HepG2 (cell line): ENCODE measurements at places on chromosomes 1 and 21. TPM values are rescaled to one million over a fixed set of nuclear protein-coding genes. Genes with fewer than 3 reads are reported as not detected.
A peak's percentile ranks its signal among the peaks of the same experiment; 100 is the strongest.

DNA sequence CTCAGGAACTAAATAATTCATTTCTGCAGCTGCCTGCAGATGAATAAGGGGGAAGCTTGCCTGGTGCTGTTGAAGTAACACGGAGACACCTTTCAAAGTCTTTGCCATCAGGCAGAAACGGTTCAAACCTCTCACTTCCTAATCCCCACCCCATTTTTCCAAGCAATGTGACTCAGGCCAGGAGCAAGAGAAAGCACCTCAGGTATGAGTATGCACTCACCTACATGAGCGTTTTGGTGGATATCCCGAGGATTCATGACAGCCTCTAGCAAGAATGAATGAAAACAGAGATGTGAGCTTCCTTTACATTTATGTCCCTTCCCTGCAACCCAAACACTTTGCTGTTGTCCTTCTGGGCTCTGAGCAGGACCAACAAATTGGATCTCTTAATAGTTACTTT is 63.4 kb upstream of the LAX1 start:
- no peak for DNase-seq

DNA sequence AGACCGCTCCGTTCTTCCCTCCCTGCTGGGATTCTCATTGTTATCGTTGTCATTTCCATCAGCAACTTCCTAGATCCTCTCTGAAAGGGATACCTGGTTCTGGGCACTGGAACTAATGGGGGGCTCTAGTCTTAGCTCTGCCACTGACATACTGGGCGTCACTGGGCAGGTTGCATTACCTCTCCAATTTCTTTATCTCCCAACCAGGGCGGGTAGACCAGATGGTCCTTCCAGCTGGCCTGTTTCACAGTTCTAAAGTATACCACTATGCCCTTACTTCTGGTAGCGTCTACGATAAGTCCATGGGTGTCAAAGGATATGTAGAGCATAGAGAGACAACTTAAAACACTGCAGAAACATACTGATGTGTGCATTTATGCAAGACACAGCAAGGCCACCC is 1.4 kb downstream of the GPR37L1 start:
- no peak for DNase-seq

DNA sequence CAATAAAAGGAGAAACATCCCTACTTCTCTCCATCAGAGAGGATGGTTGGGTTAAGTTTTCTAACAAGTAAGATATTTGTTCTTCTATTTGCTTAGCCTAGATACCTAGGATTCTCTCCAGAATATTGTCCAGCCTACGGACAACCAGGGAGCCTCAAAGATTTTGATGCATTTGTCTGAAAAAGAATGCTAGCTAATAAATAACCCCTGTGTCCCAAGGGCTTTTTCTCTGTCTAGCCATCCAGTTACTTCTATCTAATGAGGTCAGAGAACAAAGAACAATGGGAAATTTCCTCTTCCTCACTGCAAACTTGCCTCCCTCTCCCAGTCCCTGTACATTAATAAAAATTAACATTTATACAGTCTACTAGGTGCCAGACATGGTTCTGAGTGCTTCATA is 810 bp downstream of the RGS5 start:
- no peak for DNase-seq

- no peak for DNase-seq
These were observed 130.7 kb downstream of the COQ8A start for GRCh38 chr1:227070638-227071285.

GRCh38 chr1:54882519-54882918 is 4.5 kb downstream of the DHCR24 start:
- DNase-seq: peak; percentile 42

DNA sequence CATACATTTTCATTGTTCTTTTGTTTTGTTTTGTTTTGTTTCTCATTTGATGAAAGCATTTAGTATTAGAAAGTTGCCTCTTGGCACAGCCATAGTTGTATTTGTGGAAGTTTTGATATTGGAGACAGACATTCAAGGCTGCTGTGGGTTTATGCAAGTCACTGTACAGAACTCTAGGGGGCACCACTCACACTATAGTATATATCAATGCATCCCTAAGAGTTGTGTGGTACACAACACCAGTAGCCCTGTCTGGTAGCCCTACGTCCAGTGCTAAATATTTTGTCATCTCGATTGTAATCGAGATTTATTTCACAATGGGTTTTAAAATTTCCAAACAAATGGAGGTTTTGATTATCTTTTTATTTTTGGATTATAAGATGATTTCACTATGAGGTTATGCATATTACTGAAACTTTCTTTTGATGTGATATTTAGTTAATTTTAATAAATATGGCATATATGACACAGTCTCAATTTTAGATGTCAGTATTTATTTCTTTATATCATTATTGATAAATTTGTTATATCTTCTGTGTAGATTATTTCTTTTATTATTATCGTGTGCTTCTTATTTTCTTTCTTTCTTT is 112.2 kb downstream of the NR5A2 start:
- DNase-seq: peak; percentile 61

- DNase-seq: no peak
These were observed 33.0 kb downstream of the PRSS38 start for GRCh38 chr1:227848430-227848932.

GRCh38 chr1:230226007-230226800 is 159.2 kb downstream of the GALNT2 start:
- DNase-seq: no peak

DNA sequence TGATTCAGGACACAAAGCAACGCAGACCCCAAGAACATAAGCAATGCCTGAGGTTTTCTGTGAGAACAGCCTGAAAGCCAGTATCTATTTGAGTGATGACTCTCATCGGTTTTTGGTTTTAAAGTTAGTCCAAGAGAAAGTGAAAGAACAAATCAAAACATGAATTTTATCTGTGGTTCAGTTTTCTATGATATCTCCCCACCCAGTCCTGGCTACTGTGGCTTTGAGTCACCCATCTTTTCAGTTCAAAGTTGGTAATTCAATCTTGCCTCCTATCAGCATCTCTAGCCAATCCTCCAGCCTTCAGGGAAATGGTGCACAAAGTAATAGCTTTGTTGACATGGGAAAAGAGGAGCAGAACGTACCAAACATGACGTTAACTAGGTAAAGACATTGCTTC is 40.5 kb upstream of the KRTAP19-8 start:
- no peak for DNase-seq

DNA sequence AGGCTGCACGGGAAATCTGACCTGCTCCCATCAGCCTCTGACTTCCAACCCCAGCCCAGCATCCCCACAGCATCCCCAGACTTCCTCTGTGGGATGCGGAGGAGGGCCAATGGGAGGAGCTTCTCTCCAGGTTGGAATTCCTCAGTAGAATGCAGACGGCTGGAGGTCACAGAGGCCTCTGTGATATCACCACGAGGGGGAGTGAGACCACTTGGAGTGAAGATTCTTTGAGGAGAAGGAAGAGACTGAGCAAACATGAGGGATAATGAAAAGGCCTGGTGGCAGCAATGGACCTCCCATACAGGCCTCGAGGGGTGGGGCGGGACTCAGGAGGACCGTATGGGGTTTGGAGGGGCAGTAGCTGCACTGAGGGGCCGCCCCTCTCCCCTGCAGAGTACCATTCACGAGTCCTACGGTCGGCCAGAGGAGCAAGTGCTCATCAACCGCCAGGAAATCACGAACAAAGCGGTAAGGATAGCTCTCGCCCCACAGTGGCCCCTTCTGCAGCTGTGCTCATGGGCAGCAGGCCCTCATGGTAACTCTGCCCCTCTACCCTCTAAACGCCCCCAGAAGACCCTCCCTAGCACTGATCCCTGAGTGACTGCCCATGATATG is at the start of gene CATSPER4:
TSS of gene CATSPER4 (plus strand) at position 230 of the 615 bp plus-strand sequence. CDS start at position 256, 26 bp downstream.
- DNase-seq: peak; percentile 54

DNA sequence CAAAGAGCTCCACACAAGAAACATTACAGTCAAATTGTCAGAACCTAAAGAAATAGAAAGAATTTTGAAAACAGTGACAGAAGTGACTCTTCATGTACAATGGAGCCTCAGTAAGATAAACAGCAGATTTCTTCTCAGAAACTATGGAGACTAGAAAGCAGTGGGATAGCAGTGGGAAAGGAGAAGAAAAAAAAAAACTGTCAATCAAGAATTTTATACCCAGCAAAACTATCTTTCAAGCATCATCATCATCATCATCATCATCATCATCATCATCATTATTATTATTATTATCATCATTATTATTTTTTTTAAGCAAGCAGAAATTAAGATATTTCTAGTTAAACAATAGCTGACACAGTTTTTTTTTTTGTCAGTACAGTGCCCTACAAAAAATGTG is 24.2 kb downstream of the CEP170 start:
- peak; percentile 15 for DNase-seq

- DNase-seq: no peak
These were observed 26.4 kb upstream of the GOLT1A start for GRCh38 chr1:204240233-204240632.

DNA sequence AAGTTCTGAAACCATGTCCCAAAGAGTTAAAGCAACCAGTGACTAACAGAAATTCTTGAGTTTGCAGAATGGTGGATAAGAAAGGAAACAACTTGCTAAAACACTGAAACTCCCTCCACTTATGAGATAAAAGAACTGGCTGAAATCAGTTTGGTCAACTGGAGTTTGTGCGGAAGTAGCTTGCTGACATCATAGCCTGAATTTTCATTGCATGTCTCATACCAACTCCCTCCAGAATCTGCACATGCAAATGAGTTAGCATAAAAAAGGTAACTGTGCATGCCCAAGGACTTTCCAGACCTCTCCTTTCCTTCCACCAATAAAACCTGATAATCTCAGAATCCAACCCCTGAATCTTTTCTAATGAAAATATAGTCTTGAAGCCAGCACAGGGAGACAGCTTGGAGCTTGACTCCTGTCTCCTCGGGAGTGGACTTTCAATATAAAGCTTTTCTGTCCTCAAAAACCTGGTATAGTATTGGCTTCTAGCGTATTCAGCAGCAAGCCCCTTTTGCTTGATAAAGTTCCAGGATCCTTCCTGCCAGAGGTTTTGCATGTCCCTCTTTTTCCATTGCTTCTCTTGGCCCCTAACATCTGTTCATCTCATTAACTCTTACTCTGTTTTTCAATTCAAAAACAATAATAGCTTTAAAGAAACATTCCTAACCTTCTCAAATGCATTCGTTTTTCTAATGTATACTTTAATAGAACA is 785.8 kb upstream of the ADGRL4 start:
- DNase-seq: no peak

Gene PEX10
- 38.3 and 39.6 TPM in 2 replicates for total RNA-seq

Gene HTR1D
- total RNA-seq: 0.04 and 0.25 TPM in 2 replicates

Gene FHAD1
- total RNA-seq: not detected in 2 replicates
